ENCODE measurements at places on chromosomes 5 and 9.
A peak's percentile ranks its signal among the peaks of the same experiment; 100 is the strongest.

DNA sequence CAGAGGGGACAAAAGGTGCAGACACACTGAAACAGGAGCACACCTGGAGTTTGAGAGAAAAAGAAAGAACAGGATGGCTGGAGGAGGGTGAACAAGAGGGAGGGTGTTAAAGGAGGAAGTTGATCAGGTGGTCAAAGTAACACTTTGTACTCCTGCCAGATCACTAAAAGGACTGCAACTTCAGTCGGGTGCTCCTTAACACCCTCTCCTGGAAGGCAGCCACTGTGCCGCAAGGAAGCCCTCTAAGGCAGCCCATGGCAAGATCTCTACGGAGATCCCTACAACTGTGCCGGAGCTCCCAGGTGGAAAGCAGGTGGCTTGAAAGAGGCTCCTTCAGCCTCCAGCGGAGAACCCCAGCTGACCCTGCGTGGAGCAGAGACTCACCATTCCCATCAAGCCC is 124.4 kb upstream of the MSX2 start:
- no peak overlapping the region for H3K4me3 ChIP-seq
- no peaks in the 10 kb centered on the region for H3K4me1 ChIP-seq
- no peaks in the 10 kb centered on the region for H3K36me3 ChIP-seq
- peaks cover 6% of the 10 kb centered on the region for H3K27me3 ChIP-seq
- no peak overlapping the region for H3K27ac ChIP-seq
- no peak for DNase-seq

- peak overlapping the region; percentile 54 for H3K4me3 ChIP-seq
- H3K27ac ChIP-seq, result peak overlapping the region; percentile 97
- peaks cover 64% of the 10 kb centered on the region for H3K4me1 ChIP-seq
- H3K27me3 ChIP-seq, result no peaks in the 10 kb centered on the region
- no peaks in the 10 kb centered on the region for H3K36me3 ChIP-seq
These were observed 31.3 kb downstream of the ARHGAP26 start for GRCh38 chr5:142801495-142801871.

GRCh38 chr9:125341566-125341965 is 79.9 kb downstream of the GAPVD1 start:
- H3K27ac ChIP-seq, result no peak overlapping the region
- peaks cover 68% of the 10 kb centered on the region for H3K36me3 ChIP-seq
- DNase-seq, result no peak
- no peak overlapping the region for H3K4me3 ChIP-seq
- no peaks in the 10 kb centered on the region for H3K27me3 ChIP-seq

- H3K4me3 ChIP-seq, result no peak overlapping the region
- peaks cover 3% of the 10 kb centered on the region for H3K27me3 ChIP-seq
- H3K27ac ChIP-seq, result no peak overlapping the region
- no peaks in the 10 kb centered on the region for H3K4me1 ChIP-seq
- no peak for DNase-seq
- no peaks in the 10 kb centered on the region for H3K36me3 ChIP-seq
These were observed 52.1 kb upstream of the ARL15 start for GRCh38 chr5:54362434-54362833.

DNA sequence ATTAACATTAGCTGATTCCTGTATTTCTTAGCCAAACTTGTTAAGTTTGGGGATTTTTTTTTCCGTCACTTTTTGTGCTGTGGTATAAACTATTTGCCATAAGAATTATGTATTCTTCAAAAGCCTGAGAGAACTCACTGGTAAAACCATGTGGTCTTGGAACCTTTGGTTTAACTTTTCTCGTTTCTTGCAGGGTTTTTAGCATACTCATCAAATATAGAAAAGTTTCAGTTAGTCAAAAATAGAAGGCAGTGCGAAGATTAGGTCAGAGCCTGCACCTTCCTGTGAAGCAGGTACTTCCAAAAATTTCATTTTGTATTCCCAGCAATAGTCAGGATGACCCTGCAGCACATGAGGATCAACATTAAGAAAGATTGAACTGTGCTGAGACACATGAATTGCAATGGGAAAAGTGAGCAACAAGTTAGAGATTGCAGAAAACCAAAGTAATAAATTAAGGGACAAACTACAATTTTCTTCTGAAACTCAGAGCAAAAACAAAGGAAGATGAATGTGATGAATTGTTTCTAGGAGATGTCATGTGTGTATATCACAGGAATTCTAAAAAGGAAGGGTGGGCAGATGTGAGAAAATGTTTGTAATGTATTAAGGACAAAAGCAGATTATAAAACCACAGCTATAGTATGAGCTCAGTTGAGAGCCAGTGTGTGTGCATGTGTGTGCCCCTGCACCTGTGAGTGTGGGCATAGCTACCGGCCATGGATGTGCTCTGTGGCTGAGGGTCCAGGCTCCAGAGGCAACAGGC is 102.2 kb downstream of the ANGPTL2 start:
- H3K4me1 ChIP-seq, result no peaks in the 10 kb centered on the region
- peaks cover 31% of the 10 kb centered on the region for H3K27me3 ChIP-seq
- no peak for DNase-seq

- no peaks in the 10 kb centered on the region for H3K36me3 ChIP-seq
- DNase-seq, result no peak
- H3K27me3 ChIP-seq, result no peaks in the 10 kb centered on the region
- no peak overlapping the region for H3K4me3 ChIP-seq
- no peaks in the 10 kb centered on the region for H3K4me1 ChIP-seq
- no peak overlapping the region for H3K27ac ChIP-seq
These were observed 673.0 kb downstream of the ELAVL2 start for GRCh38 chr9:23153058-23153457.

- no peak overlapping the region for H3K4me3 ChIP-seq
- H3K27me3 ChIP-seq, result no peaks in the 10 kb centered on the region
- DNase-seq, result peak; percentile 46
- no peak overlapping the region for H3K27ac ChIP-seq
- no peaks in the 10 kb centered on the region for H3K36me3 ChIP-seq
These were observed 88.1 kb downstream of the KCNN2 start for GRCh38 chr5:114449860-114450421.

DNA sequence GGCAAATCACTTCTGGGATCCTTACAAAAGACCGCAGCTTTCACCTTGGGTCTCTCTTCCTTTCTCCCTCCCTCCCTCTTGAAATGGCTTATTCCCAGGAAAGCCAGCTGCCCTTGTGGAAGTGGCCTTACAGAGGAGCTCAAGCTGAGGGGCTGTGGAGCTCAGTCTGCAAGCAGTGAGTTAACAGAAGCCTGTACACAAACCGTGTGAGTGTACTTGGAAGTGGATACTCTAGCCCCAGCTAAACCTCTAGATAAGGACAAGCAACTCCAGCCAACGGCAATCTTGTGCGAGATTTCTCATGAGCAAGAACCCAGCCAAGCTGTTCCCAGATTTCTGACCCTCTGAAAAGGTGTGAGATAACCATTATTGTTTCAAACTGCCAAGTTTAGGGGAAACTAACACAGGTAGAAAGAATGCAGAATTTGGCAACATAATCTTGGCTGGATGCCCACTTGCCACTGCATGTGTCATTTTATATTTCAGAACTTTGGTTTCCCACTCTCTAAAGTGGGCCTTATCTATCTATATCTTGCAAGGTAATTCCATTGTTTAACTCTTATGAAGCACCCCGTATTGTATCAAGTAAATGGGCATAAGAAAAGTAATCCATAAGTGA is 85.6 kb downstream of the CDH18 start:
- no peak for DNase-seq
- no peaks in the 10 kb centered on the region for H3K4me1 ChIP-seq
- no peak overlapping the region for H3K4me3 ChIP-seq
- H3K27ac ChIP-seq, result no peak overlapping the region
- no peaks in the 10 kb centered on the region for H3K27me3 ChIP-seq
- H3K36me3 ChIP-seq, result no peaks in the 10 kb centered on the region

- no peaks in the 10 kb centered on the region for H3K36me3 ChIP-seq
- no peak overlapping the region for H3K4me3 ChIP-seq
- no peak overlapping the region for H3K27ac ChIP-seq
- H3K27me3 ChIP-seq, result no peaks in the 10 kb centered on the region
- H3K4me1 ChIP-seq, result no peaks in the 10 kb centered on the region
- no peak for DNase-seq
These were observed 11.3 kb upstream of the GLIPR2 start for GRCh38 chr9:36125062-36125855.

GRCh38 chr5:110844251-110844650 is 105.4 kb downstream of the SLC25A46 start:
- DNase-seq, result no peak
- no peaks in the 10 kb centered on the region for H3K36me3 ChIP-seq
- H3K4me1 ChIP-seq, result no peaks in the 10 kb centered on the region
- no peak overlapping the region for H3K27ac ChIP-seq
- H3K4me3 ChIP-seq, result no peak overlapping the region
- no peaks in the 10 kb centered on the region for H3K27me3 ChIP-seq

GRCh38 chr9:134218230-134218629 is 53.9 kb upstream of the RNU6ATAC start:
- H3K4me3 ChIP-seq, result no peak overlapping the region
- DNase-seq, result no peak
- H3K27me3 ChIP-seq, result no peaks in the 10 kb centered on the region
- no peaks in the 10 kb centered on the region for H3K36me3 ChIP-seq
- no peaks in the 10 kb centered on the region for H3K4me1 ChIP-seq

GRCh38 chr9:124222109-124222508 is 35.6 kb upstream of the NEK6 start:
- no peak for DNase-seq
- H3K27me3 ChIP-seq, result no peaks in the 10 kb centered on the region
- no peak overlapping the region for H3K4me3 ChIP-seq
- H3K27ac ChIP-seq, result no peak overlapping the region

DNA sequence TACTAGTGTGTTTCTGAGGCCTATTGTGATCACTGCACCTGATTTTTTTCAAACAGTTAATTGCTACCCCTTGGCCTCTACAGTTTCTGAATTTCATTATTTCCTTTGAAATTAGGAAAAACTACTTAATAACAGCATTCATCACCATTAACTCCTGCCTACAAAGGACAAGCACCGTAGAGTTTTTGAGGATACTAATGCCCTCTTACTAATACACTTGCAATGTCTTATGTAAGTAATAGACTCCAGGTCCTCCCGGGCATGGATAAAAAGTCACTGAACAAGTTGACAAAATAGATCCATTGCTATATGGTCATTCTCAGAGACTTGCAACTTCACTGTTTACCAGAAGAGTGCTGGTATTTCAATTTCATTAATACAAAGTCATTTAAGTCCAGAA is 1172.5 kb downstream of the CDH12 start:
- H3K4me1 ChIP-seq, result no peaks in the 10 kb centered on the region
- no peak overlapping the region for H3K27ac ChIP-seq
- H3K27me3 ChIP-seq, result no peaks in the 10 kb centered on the region

DNA sequence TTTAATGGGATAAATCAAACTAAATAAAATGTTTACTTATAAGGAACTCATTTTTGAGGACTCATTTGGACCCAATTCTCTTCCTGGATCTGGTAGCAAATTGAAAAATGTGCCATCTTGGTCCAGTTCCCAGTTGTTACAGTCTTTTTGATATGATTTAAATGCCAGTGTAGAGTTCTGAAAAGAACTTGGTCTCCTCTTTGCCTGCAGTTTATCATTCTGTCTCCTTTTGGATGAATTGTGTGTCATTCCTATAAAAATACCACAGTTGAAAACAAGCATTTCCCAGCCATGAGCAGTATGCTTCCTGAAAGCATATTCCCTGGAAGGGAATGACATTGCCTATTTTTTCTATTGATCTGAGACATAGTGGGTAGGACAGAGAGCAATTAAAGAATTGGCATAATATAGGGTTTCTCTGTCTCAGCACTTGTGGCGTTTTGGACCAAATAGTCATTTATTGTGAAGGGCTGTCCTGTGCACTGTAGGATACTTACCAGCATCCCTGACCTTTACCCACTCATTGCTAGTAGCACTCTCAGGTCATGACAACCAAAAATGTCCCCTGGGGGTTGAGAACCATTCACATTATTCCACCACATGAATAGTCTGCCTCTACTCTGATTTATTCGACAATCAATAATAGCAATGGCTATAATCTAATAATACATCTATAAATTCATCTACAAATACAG is 181.8 kb downstream of the NXNL2 start:
- no peaks in the 10 kb centered on the region for H3K4me1 ChIP-seq
- no peaks in the 10 kb centered on the region for H3K36me3 ChIP-seq
- no peak overlapping the region for H3K27ac ChIP-seq
- no peak overlapping the region for H3K4me3 ChIP-seq

DNA sequence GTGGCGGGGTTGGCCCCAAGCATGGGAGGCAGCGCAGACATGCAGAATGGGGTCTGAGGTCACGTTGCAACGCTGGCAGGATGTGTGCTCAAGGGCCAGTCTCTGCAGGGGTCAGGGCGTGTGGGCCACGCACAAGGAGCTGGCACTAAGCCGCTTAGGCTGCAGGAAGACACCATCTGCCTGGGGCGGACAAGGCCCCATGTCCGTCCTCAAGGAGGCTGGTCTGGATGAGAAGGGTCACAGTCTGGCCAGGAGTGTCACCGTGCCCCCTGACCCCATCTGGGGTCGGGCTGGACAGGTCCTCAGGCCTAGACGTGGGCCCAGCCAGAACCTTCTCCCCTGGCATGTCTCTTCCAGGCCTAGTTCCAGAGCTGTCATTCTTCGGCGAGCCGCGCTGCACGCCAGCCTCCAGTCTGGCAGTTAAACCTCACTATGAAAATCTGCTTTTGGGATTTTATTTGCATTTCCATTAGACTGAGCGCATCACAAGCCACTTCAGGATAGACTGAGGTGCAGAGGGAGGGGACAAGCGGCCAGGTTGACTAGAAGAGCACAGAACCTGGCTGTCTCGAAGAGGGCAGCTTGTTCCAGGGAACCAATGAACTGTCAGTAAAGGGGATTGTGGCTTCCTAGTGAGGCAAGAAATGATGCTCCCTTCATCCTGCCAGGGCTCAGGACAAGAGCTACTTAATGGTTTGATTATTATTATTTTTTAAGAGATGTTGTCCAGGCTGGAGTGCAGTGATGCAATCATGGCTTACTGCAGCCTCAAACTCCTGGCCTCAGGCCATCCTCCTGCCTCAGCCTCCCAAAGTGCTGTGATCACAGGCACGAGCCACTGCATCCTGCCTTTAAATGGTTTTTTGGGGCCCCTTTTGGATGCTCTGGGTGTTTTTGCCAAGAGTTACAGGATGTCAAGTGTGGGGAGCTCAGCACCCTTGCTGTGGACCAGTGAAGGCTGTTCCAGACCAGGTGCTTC is 4.3 kb downstream of the BRD3OS start:
- H3K27me3 ChIP-seq, result no peaks in the 10 kb centered on the region
- no peak overlapping the region for H3K4me3 ChIP-seq
- DNase-seq, result no peak
- peaks cover 34% of the 10 kb centered on the region for H3K36me3 ChIP-seq

DNA sequence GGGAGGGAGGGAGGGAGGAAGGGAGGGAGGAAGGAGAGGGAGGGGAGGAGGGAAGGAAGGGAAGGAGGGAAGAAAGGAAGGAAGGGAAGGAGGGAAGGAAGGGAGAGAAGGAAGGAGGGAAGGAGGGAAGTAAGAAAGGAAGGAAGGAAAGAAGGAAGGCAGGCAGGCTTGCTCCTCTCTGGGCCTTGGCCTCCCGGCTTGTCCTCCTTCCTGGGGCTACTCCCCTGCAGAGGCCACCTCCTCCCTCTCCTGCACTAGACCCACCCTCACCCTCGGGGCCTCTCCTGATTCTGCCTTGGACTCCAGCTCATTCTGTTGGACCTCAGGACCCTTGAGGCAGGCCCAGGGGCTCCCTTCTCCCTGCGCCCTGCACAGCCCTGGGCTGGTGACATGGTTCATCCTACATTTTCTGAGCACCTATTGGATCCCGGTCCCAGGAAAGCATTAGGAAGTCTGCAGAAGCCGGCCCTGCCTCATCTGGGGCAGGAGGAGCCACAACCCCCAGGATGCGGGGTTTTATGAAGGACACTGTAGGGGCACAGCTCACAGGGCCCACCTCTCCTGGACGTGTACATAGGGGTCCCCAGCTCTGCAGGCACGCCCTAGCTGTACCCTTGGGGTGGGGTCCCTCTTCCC is 23.0 kb downstream of the LHX3 start:
- H3K36me3 ChIP-seq, result no peaks in the 10 kb centered on the region
- no peak overlapping the region for H3K27ac ChIP-seq
- H3K4me1 ChIP-seq, result no peaks in the 10 kb centered on the region
- H3K27me3 ChIP-seq, result peaks cover 4% of the 10 kb centered on the region
- DNase-seq, result no peak
- H3K4me3 ChIP-seq, result no peak overlapping the region

Measured in DND-41 (cell line).